ENCODE measurements at places on chromosomes 5 and 9.

DNA sequence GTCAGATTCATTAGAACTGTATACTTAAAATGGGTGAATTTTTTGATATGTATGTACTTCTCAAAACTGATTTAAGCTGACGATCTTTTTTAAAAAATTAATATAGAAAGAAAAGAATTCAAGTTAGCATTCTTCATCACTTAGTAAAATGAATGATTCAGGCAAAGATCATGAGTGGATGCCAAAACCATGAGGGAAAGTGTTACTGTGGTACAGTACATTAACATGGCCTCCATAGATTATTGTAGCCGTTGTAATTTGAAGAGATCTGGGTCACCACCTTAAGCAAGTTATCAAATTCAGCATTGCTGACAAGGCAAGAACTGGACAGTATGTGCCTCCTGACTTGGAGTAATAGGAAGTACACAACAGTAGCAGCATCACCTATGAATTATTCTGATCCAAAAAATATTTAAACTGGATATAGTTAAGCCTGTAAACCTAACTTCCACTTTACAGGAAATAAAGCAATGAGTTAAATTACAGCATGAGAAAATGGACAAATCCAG is 29.7 kb downstream of the C9orf85 start:
- DNase-seq: no peak

DNA sequence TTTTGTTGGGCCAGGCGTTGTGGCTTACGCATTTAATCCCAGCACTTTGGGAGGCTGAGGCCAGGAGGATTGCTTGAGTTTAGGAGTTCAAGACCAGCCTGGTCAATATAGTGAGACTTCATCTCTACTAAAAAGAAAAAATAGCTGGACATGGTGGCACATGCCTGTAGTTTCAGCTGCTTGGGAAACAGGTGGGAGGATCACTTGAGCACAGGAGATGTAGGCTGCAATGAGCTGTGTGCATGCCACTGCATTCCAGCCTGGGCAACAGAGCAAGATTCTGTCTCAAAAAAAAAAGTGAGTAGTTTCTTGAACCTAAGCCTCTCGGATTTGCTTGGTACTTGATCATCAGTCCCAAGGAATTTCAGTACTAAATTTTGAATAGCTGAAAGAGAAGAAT is 26.9 kb downstream of the G3BP1 start:
- no peak for DNase-seq

DNA sequence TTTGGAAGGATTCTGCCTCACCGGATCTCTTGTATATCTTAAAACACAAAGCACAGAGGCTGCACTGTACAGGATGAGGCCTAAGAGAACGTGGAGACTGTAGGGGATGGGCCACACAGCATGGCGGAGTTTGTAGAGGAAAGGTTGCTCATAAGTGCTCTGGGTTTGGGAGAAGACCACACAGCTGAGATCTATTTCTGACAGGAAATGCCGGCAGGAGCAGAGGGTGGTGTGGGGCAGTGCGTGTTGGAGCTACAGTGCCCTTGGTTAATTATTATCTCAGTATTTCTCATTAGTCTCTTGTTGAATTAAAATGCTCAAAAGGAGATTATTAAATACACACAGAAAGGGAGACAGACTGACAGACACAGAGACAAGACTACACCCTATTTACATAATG is 9.6 kb downstream of the PALM2AKAP2 start:
- DNase-seq: no peak

GRCh38 chr9:89928106-89928505 is 323.3 kb downstream of the GADD45G start:
- DNase-seq: no peak

GRCh38 chr9:95089257-95090022 is 228.1 kb downstream of the FANCC start:
- DNase-seq: no peak

GRCh38 chr5:30607301-30607894 is 586.1 kb upstream of the CDH6 start:
- no peak for DNase-seq

DNA sequence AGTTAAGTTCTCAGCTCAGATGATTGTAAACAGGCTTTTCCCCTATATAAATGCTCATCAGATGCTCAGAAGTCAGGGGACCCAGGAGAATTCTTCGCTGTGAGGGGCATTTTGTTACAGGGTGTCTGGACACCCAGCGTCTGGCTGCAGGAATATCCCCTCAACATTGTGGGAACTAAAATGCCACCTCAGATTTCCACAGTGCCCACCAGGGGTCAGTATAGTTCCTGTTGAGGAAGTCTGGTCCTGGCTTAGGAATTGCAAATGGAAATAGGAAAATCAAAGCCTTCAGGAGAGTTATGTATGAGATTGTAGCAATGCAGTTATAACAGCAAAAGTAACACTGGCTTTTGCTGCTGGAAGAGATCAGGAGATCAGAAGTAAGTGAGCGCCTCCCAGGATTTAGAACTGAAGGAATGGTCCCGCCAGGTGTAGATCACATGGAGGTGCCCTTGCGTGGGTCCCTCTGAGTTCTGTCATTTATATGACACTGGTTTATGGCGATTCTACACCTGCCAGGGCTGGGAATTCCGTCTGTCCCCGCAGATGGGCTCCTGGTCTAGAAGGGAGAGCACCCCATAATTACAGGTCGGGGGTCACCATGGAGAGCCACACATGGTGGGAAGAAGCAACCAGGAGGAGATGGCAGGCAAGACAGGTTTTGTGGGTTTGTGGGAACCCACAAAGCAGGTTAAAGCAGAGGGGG is 47.1 kb upstream of the CTSL start:
- DNase-seq: no peak

DNA sequence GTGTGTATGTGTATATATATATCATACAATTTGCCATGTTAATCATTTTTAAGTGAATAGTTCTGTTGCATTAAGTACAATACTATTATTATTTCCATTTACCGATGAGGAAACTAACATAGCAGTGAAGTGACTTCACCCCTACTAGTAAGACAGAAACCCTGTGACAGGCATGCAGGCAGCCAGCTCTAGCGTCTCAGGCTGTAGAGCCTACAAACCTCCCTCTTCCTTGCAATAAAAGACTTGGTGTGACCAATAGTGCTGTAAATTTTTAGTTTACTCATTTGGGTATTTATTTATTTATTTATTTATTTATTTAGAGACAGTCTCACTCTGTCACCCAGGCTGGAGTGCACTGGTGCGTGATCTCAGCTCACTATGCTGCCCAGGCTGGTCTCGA is 24.7 kb downstream of the FNBP1 start:
- no peak for DNase-seq

DNA sequence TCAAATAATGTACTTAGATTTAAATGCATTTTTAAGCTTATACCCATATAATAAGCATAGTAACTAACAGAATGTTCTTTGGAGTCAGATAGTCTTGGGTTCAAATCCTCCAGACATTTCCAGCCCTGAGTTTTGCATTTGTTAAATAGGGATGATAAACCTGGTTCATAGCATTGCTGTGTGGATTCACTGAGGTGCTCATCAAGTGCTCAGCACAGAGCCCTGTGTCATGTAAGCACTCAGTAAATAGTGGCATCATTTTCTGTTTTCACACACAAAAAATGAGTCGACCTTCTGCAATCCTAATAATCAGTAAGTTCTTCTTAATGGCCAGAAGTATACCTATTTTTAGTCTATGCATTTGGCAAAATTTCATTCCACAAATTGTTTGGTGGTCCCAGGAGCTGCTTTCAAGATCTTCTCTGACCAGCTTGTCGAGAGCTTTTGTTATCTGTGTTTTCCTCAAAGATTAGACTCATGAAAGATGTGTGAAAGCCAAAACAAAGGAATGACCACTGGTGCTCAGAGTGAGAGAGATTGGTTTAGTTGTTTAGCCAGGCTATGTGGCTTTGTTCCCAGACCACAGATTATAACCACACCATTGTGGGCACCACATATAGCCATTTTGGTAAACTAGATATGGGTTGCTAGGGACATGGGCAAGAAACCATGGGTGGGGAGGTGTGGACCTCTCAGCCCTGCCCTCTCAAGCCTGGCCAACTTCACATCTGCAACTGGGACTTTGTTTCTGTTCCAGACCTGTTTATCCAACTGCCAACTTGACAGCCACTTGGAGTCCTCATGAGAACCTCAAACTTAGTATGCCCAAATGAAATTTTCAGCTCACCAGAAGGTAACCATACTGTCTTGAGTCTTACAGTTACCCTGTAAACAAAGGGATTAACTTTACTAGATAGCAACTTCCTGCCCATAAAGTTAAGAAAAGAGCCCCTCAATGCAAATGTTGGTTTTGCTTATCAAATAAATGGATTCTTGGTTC is 45.0 kb downstream of the DOCK8 start:
- no peak for DNase-seq

- no peak for DNase-seq
Observed at GRCh38 chr5:54388811-54389210, 66.7 kb upstream of the HSPB3 start.

DNA sequence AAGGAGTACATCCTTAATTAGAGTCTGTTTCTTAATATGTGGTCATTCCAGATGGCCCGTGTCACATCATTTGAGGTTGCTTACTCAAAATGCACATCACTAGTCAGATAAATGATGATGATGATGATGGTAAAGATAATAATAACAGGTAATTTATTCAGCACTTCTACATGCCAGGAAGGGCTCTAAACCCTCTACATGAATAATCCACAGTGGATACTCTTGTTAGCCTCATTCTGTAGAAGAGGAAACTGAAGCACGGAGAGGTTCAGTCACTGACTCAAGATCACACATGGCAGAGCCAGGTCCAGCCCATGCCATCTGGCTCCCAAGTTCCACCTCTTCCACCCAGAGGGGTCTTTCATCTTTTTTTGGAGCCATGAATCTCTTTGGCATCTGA is 11.7 kb downstream of the SH3PXD2B start:
- DNase-seq: no peak

- no peak for DNase-seq
Observed at GRCh38 chr5:10262995-10263394, 12.9 kb downstream of the CCT5 start.

GRCh38 chr5:127571314-127572131 is 54.1 kb downstream of the PRRC1 start:
- no peak for DNase-seq

DNA sequence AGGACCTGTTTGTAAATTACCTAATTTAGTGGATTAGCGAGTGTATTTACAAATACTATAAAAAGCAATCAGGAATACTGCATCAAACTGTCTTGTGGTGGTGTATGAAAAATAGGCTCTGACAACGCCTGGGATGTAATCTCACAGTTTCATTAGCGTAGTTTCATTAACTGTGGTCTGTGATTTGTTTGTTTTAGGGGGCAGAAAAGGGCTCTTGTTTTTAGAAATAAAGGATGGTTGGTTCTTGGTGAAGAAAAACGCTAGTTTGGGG is 1.4 kb downstream of the SLC44A1 start:
- no peak for DNase-seq

DNA sequence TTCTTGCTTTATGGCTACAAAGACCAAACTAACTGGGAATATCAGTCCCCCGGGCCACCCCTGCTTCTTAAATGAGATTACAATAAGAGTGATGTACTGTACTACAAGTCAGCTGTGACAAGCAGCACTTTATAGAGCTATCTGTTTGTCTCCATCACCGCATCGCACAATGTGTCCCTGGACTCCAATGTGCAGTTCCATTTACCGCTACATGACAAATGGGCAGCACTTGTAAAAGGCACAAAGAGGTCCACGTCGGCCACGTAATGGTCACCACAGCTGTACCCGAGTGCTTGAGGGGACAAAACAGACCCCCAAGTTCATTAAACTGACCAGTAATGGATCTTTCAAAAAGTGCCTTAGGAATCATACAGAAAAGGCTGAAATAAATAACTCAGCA is 54.1 kb downstream of the PSMB7 start:
- DNase-seq: no peak

DNA sequence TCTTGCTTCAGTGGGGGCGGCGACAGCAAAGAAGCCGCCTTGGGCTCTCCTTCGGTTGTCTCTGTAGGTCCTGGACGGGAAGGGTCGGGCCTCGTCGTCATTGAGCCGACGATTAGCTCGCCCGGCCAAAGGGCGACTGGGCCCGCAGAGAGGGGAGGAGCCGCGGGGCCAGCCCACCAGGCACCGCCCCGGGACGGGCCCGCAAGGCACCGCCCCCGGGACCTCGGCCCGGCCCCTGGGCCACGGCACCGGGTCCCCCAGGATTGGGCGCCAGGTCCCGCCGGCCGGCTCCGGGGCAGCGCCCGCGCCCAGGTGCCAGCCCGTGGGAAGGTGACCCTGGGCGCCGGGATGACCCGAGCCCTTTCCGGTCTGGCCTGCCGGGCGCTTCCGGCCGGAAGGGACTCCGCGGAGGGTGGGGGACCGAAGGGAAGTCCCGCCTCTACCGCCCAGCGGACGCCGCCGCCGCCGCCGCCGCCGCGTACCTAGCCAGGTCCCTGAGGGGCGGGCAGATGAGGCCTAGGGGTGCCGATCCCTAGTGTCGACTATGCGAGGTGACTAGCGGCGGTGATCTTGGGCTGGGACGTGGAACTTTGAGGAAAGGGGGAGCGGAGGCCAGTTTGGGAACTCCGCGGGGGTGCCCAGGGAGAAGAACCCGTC is at the start of the genes GBA2 and RGP1:
GBA2 (minus strand) TSS at position 371 of the 657 bp plus-strand sequence. CDS start 524 bp downstream, outside the sequence.
RGP1 (plus strand) TSS at position 430 of the 657 bp plus-strand sequence. CDS start 469 bp downstream, outside the sequence.
- no peak for DNase-seq

DNA sequence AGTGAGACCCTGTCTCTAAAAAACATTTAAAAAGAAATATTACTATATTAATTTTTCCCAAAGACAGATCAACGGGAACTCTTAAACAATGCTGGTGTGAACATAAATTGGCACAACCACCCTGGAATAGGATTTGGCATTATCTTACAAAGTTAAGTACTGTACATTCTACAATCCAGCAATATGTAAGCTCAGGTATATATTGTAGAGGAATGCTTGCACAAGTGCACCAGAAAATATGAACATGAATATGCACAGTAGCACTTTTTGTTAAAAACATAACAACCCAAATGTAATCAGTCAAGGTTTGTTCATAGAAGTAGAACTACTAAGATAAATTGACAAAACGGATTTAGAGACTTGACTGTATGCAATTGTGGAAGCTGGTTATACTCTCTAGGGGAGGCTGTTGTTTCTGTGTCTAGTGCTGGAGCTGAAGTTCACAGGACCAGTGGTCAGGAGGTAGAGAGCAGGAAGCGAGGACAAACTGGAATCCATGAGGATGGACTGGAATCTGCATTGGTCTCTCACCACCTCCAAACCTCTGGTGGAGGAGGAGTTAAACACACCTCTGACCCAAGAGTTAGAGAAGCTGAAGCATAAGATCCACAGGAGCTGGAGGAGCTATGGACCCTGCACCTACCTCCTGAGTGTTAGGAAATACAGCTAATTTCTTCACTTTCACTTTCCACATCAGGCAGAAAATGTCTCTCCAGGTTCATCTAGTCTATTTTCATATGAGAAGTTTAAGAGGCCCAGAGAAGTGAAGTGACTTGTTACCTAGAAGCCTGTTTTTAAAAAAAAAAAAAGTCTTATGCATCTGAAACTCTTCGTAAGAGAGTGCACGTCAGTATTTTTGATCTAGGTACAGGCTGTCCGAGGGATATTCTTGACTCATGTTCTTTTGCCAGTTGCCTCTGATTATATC is 20.3 kb upstream of the RIC1 start:
- no peak for DNase-seq

DNA sequence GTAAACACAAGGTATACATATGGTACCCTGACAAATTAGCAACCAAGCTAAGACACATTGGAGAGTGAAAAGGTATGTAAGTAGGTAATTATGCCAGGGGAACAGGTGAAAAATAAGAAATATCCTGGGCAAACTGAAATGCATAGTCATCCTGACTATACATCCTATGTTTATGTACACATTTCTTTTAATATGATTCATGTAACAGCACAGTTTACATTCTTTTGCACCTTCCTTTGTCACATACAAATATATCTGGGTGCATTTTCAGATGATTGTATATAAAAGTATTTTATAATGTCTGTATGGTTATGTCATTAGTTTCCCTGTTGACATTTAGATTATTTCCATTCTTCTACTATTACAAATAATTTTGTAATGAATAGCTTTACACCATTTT is 1146.9 kb downstream of the EFNA5 start:
- no peak for DNase-seq
